ENCODE measurements at places on chromosomes 2 and 18. TPM values are rescaled to one million over a fixed set of nuclear protein-coding genes. Genes with fewer than 3 reads are reported as not detected.

Gene APCDD1
- total RNA-seq: 0.37 TPM

Gene RND3
- total RNA-seq: 158 TPM

Gene EMX1
- not detected for total RNA-seq

Gene HMSD
- total RNA-seq: not detected

DNA sequence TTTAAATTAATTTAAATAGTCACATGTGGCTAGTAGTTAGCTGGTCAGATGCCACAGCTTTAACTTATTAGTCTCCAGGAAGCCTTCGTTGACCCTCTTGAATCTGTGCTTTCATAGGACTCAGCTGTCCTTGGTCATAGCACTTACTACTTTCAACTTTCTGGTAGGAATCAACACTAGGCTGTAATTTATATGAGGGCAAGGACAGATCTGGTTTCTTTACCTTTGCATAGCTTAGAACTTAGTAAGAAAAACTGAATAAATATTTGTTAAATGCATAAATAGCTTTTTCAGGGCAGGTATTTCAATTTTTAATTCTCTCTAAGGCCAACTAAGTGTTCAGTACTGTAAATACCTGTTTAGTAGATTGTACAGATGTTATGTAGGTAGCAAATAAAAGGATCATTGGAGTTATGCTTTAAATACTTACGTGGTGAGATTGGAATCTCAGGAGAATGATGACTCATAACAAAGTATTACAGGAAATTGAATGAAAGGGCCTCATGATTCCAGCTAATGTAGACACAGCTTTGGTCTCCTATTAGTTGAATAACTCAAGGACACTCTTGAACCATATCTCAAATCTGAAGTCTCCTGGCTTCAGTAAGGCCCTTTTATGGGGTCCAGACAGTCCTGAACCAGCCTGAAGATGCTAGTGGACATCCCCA, 2.6 kb downstream of the CLIP4 start:
- peak; percentile 72 for DNase-seq

- DNase-seq: no peak
Observed at GRCh38 chr2:56266761-56267414, 83.1 kb downstream of the CCDC85A start.

- DNase-seq: no peak
Observed at GRCh38 chr2:32947076-32947483, 327 bp downstream of the LTBP1 start.

GRCh38 chr2:18792226-18792629, 202.9 kb upstream of the NT5C1B start:
- DNase-seq: peak; percentile 14

- DNase-seq: no peak
Observed at GRCh38 chr2:10478916-10479315, 30.8 kb upstream of the ODC1 start.

DNA sequence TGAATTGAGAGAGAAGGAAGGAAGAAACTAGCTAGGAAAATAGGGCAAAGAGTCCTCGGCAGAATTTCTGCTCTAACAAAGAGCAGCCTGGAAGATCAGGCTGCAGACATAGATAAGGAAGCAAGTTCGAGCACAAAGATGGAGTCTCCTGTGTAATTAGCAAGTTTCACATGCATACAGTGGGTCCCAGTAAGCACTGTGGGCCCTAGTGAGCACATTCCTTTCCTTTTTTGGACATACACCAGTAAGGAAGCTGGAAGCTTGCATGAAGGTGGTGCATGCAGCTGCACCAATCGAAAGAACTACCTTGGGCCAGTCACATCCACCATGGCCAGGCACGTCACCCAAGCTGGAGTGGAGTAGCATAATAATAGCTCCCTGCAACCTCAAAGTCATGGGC, 109.7 kb downstream of the NOL4 start:
- no peak for DNase-seq

GRCh38 chr2:73832930-73833329, 4.2 kb downstream of the STAMBP start:
- peak; percentile 35 for DNase-seq

DNA sequence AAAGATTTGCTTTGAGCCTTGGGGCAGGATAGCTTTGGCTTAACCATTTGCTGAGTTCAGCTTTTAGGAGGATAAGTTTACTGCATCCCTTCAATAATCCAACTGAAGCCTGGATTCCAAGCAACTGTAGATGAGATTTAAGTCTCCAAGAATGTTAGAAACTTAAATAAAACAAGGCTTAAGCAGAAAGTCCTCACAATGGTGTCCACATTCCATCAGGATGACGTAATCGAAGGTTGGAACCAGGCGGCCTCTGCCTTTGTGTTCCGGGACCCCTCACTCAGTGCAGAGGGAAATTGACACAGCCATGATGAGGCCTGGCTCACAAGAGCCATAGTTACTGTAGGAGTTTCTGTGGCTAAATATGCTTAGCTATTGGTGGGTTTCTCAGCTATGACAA, 260.4 kb downstream of the LPIN1 start:
- no peak for DNase-seq

Measured in MCF 10A (cell line).